ENCODE measurements at places on chromosomes 1 and 21. TPM values are rescaled to one million over a fixed set of nuclear protein-coding genes. Genes with fewer than 3 reads are reported as not detected.
A peak's percentile ranks its signal among the peaks of the same experiment; 100 is the strongest.

DNA sequence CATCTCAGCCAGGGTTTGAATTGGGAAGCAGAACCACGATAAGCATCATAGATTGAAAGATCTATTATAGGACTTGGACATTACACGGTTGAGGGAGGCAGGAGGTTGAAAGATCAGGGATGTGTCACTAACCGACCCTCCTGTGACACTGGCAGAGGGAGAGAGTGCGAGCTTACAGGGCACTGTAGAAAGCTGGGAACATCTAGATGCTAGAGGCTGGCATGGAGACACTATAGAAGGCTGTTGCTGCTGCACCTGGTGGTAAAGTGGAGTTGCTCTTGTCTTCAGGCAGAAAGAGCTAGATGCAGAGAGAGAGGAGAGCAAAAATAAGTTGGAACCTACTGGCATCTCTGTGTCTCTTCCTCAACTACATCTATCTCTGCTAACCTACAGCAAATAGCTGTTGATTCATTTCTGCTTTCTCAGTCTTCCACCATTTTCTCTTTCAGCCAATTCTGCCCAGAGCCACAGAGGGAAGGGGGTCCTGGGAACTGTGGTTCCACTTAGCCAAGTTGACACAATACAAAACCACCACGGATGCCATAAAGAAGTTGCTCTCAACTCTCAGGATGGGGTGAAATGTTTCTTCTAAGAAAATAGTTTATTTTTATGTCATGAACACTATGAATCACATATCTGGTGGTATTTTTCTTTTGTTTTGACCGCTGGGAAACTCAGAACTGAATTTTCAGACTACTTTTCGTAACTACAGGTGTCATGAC, 155.9 kb downstream of the ZNF281 start:
- DNase-seq: peak; percentile 63
- peaks cover 11% of the 10 kb centered on the region for H3K4me1 ChIP-seq
- H3K27ac ChIP-seq: no peak overlapping the region
- no peaks in the 10 kb centered on the region for H3K36me3 ChIP-seq
- peaks cover 6% of the 10 kb centered on the region for H3K27me3 ChIP-seq
- no peak overlapping the region for H3K4me3 ChIP-seq

F13B gene
- total RNA-seq: not detected

DNA sequence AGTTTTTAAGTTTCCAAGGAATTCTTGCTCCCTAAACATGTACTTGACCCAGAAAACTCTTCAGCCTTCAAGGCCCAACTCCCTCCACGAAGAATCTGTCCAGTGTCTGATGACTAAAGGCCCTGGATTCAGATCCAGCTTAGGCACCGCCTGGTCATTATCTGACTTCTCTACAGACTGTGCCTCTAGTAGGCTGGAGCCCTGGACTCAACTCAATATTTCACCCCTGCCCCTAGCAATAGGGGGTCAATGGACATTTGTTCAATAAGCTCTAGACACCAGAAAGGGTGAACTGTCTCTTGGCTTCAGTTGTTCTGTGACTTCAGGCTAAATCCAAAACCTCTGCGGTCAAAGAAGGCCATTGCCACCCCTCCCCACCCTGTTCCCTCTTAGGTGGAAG, 34.5 kb downstream of the NUAK2 start:
- H3K27me3 ChIP-seq: no peaks in the 10 kb centered on the region
- H3K36me3 ChIP-seq: no peaks in the 10 kb centered on the region
- peaks cover 74% of the 10 kb centered on the region for H3K4me1 ChIP-seq
- H3K27ac ChIP-seq: peak overlapping the region; percentile 77
- no peak overlapping the region for H3K4me3 ChIP-seq

LCE3D gene
- not detected for total RNA-seq

- no peak overlapping the region for H3K4me3 ChIP-seq
- peaks cover 2% of the 10 kb centered on the region for H3K27me3 ChIP-seq
- H3K4me1 ChIP-seq: no peaks in the 10 kb centered on the region
- H3K36me3 ChIP-seq: no peaks in the 10 kb centered on the region
- DNase-seq: no peak
These were observed 57.7 kb downstream of the SPATA6 start for GRCh38 chr1:48414264-48414663.

All from activated CD4-positive, alpha-beta memory T cell treated with anti-CD3 and anti-CD28 coated beads for 36 hours (primary cell).